ENCODE measurements at places on chromosomes 5 and 9. TPM values are rescaled to one million over a fixed set of nuclear protein-coding genes. Genes with fewer than 3 reads are reported as not detected.

DNA sequence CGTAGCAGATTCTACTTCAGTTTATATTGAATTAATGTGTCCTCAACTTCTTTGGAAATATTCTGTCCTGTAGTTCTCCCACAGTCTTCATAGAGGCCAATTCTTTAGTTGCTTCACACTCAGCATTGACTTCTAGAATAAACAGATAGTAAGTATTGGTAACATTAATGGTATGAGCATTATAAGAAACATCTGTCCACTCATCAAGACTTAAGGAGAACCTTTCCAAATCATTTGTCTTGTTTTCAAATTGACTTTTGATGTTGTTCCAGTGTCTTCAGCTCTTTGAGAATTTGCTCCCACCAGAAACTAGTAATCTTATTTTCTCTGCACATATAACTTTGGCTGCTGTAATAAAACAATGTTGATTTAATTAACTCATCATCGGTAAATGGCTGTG is 18.3 kb downstream of the RANBP17 start:
- no peak for DNase-seq

GRCh38 chr9:5205071-5205470 is 19.6 kb upstream of the INSL6 start:
- DNase-seq: no peak

GRCh38 chr5:118894709-118895108 is 93.6 kb downstream of the DTWD2 start:
- no peak for DNase-seq

- DNase-seq: no peak
Measured at GRCh38 chr5:141675672-141676071, 6.4 kb downstream of the ARAP3 start.

Gene PCDHA12
- total RNA-seq: not detected
